ENCODE measurements at places on chromosomes 7 and 10.
A peak's percentile ranks its signal among the peaks of the same experiment; 100 is the strongest.

DNA sequence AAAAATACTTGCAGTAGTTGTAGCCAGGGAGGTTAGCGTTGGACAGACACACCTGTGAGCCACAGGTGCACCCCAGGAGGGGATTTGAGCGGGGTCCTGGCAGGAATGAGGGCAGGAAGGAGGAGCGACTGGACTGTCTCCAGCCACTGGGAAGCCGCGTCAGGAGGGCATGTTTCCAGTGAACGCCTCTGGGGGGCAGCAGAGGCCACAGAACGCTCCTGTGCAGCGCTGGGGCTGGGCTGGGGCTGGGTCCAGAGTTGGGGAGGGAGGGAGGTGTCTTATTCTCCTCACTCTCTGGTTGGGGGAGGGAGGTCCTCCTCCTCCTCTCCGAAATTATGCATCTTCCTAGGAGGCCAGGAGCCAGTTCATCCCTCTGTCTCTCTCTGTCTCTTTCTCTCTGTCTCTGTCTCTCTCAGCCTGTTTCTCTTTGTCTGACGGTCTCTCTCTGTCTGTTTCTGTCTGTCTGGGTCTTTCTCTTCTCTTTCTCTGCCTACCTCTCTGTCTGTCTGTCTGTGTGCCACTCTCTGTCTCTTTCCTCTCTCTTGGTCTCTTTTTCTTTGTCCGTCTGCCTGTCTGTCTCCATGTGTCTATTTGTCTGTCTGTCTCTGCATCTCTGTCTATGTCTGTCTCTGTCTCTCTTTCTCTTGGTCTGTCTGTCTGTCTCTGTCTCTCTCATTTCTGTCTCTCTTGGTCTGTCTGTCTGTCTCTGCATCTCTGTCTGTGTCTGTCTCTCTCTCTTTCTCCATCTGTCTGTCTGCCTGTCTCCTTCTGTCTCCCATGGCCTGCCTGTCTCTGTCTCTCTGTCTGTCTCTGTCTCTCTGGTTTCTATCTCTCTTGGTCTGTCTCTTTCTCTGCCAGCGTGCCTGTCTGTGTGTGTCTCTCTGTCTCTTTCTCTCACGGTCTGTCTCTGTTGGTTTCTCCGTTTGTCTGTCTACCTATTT lies 9.9 kb upstream of the PSMG3 start:
- peak; percentile 37 for DNase-seq

DNA sequence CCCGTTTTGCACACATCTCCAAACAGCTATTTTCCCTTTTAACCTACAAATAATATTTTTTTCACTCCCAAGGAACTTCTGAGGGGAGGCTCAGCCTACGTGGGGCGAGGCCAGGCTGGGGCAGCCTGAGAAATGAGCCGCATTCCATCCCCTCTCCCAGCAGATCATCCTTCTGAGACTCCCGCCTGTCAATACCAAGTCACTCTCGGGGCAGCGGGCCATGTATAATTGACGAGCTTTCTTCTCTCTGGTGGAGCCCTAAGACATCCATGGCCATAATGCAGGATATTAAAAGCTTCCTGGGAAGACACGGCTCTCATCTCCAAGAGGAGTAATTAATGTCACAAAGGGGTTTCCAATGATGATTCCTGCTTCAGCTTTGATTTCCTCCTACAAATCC lies 37.8 kb upstream of the CHST15 start:
- DNase-seq, result no peak

DNA sequence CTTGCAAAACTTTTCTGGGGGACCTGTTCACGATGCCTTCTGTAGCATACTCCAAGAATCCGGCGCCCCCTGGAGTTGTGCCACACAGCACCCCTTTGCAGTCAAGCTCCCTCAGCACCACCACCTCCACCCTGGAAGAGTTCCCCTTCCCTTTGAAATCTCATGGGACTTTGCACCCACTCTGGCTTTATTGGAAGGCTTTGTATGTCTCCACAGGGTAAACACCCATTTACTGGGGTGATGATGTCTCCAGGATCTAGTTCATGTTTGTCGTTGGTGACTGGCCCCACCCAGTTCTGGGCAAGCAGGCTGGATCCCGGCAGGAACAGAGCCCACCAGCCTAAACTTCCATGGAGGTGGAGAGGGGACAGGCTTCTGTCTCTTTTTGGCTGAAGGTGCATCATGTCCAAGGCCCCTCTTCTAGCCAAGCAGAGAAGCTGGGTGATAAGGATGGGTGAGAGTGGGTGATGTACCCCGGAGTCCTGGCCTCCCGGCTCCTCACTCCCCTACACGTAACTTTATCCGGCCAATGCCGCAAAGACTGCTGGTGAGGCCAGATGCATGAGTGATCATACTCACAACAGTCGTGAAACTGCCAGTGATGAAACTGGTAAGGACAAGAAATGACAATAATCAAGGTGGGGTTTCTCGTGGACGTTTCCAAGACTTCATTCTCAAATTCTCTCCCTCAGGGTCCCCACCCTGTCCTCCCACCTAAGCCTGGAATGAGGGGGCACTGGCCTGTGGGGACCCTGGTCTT lies 695 bp upstream of the CLDN4 start:
- no peak for DNase-seq

DNA sequence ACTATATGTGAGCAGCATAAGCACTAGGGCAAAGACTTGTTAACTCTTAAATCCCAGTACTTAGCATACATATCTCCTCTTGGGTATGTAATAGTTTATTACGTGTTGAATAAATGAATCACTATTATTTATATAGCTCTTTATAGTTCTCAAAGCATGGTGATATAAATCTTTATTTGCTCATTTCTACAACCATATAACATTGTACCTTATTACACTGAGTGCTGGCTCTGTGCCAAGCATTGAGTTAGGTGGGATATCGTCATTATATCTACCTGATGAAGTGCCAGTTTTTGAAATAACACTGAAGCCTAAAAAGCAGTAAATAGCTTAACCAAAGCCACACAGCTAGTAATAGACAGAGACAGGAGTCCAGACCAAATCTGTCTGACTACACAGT lies 27.9 kb downstream of the AHR start:
- DNase-seq, result no peak

- DNase-seq, result no peak
These were observed 73.1 kb downstream of the TLL2 start for GRCh38 chr10:96440361-96441292.

DNA sequence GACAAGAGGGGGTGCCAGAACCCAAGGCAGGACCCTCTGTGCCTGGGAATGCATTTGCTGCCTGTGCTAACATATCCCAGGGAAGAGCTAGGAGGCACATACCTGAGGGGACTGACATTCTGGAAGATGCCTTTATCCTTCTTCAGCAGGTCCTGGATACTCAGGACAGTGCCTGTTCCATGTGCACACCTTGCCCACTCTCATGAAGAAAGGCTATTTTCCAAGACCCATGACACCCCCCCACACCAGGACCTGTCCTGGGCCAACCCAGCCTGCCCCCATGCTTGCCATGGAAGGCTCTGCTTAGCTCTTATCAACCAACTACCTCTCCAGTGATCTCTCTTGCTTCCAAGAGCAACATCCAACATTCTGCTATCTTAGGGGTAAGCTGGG lies 67.2 kb upstream of the CAMK2B start:
- DNase-seq, result no peak

- DNase-seq, result no peak
These were observed 34.4 kb downstream of the HSPA12A start for GRCh38 chr10:116707981-116708380.

- no peak for DNase-seq
These were observed 179.9 kb downstream of the SEMA3E start for GRCh38 chr7:83469076-83469475.

DNA sequence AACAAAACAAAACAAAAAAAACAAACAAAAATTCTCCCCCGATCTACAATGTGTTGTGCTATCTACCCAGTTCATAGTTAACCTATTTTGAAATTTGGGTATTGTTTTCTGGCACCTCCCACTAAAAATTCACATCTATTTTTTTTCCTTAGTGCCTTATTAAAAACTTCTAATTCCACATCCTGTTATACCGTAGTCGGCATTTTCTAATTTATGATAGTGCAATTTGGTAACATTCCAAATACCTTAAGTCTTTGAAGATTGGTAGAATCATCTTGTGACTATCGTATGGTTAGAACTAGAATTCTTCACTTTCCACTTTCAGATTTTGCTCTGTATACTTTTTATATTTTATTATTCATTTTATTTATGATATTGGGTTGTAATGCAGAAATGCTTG lies 4.5 kb upstream of the NRG3 start:
- no peak for DNase-seq

DNA sequence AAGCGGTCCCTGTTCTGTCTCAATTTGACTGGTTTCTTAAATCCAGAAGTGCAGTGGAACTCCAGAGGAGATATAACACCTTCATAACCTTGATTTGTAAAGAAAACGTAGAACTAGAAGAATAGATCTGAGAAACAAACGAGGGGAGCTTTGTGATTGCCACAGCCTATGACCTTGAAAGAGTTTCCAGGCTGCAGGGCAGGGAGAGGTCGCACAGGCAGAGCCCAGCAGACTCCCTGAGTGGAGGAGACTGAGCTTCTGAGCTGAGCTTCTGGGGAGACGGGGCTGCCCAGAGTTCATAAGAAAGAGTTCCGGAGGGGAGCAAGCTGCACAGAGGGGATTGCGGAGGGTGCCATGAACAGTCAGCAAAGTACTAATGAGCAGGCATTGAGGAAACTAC lies 57.8 kb downstream of the FAM185A start:
- DNase-seq, result no peak

DNA sequence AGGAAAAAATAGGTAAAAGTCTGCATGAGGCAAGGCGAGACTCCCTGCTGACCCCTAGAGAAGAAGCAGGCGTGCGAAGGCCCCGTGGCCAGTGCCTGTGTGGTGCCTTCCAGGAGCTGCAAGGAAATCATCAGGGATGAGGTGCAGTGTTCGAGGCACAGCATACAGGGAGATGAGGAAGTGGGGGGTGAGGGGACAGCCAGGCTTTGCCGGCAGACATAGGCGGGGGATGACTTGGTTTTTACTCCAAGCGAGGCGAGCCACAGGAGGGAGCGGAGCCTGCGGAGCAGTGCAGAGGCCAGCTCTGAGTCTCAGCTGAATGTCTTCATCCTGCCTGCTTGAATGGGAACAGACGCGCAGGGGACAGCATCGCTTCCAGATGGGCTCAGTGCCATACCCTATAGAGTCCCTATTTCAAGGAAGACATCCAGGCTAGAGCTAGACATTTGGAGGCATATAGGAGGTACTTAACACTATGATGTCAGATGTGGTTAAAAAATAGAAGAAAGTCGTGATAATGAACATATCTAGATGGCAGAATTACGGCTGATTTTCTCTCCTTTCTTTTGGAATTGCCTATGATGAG lies 49.5 kb downstream of the TCERG1L start:
- DNase-seq, result no peak

DNA sequence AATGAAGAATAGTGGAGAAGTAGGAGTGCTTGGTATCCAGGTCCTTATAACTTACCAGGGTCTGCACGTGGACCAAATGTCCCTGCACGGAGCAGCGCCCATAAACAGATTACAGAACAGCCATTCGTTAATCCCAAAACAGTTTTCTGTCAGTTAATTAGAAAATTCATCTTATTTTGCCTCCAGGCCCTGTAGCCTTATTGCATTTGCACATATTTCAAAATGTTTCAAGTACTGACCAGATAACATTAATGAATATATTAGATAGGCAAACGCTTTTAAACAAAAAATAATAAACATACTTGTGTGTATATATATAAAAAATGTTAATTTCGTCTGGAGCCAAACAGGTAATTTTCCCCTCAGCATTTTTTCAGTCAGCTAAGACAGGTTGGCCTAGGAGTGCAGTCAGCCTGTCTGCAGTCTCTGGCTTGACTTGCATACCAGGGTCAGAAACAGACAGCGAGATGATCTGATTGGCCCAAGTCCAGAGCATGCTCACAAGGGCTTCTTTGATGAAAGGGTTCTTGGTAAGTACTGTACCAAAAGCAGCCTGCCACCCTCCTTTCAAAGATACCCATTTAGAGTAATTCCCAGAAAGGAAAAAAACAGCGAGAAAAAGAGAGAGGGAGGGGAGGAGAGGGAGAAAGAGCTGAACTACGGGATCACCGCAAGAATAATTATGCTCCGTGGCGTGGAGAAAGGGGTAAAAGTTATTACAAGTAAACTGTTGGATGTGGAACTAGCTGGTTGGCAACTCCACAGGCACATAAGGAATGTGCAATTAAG lies 194.4 kb upstream of the TCF7L2 start:
- DNase-seq, result no peak

DNA sequence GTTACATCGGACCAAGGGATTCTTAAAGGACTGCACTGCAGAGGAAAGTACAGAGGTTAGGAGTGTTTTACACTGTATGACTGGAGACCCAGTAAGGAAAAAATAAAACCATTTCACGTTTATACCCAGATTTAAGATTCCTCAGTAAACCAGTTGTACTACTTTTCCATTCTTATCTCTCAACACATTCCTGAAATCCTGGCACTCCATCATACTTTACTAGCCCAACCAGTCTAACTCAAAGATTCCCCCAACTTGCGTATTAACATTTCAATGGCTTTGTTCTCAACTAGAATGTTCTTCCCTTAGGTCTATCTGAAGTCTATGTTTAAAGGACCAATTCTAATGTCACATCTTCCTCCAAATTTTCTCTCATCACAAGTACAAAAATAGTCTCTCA lies 8.0 kb downstream of the CCDC186 start:
- no peak for DNase-seq

- no peak for DNase-seq
These were observed 165.8 kb upstream of the PRSS1 start for GRCh38 chr7:142583446-142583845.

GRCh38 chr10:121099592-121099991 lies 248.4 kb downstream of the WDR11 start:
- no peak for DNase-seq

DNA sequence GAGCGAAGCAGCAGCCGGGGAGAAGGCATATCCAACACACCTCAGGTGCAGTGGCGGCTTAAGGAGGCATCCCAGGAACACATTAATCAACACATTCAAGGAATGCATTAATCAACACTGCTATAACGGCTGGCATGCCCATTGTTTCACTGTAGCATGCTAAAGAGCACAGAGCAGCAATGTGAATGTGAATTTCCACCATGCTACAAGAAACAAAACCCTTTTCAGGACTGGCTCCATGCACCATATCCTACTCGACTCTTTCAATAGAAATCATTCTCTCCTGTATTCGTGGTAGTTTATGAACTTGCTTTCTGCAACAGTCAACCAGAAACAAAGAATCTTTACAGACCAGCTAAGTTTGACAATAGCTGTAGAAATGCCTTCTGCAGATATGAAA lies 149.0 kb downstream of the NRCAM start:
- DNase-seq, result no peak

- DNase-seq, result no peak
These were observed 155.6 kb upstream of the SEMA3C start for GRCh38 chr7:81074406-81074805.

DNA sequence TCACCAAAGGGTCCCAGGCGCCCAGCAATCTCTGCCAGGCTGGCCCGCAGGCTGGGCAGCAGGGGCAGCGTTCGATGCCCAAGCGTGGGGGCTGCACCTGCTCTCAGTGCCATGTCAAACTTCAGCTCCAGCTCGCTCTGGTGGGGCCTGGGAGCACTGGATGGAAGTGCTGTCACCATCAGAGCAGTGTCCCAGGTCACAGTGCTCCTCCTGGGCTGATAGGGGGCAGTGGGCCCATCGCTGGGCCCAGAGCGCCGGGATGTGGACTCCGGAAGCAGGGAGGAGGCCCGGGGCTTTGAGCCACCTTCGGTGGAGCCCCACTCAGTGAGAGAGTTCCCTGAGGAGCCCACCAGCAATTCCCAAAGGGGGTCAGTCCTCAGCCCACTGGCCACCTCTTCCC lies 2.2 kb downstream of the PRRT4 start:
- no peak for DNase-seq

- no peak for DNase-seq
These were observed 77.6 kb upstream of the LRRC4 start for GRCh38 chr7:128108641-128109423.
